ENCODE measurements at places on chromosomes 16 and 17.

- no peak for DNase-seq
These were observed 721.1 kb upstream of the RBFOX1 start for GRCh38 chr16:6611535-6611934.

- no peak for DNase-seq
These were observed 4.3 kb downstream of the TBCD start for GRCh38 chr17:82756166-82756565.

DNA sequence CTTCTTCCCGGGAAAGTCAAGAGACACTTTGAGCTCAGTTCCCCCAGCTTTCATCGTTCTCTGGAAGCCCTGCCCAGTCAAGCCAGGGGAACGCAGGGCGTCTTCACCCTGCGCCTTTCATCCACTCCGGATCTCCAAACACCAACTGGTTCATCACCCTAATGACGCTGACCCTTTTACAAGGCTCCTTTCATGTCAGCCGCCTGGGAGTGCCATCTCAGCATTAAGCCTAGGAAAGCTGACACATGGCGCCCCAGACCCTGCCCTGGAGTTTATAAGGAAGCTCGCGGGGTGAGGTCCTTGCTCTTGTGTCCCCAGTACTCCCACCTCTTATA lies 594 bp upstream of the DNAJC7 start:
- DNase-seq: no peak

- no peak for DNase-seq
These were observed 943 bp downstream of the CNTROB start for GRCh38 chr17:7932949-7933348.

DNA sequence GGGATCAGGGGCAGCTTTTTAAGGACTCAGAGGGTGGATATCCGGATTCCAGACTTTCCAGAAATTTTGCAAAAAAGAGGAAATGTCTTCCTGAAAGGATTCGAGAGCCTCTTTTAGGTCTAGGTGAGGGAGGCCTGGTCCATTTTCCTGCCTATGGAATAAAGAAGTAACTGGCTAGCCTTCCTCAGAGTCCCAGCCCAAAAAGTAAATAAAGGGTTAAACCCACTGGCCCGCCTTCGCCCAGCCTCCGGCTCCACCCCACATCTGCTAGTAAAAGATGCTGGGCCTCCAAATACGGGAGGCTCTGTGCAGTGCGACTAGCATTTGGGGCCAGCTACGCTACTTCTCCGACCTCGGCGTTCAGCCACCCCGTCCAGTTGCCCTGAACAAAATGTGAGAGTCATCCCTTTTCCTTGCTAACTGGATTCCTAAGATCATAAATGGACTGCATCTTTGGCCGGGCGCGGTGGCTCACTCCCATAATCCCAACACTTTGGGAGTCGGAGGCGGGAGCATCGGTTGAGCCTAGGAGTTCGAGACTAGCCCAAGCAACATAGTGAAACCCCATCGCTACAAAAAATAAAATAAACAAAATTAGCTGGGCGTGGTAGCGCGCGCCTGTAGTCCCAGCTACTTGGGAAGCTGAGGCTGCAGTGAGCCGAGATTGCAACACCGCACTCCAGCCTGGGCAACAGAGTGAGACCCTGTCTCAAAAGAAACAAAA lies 824 bp upstream of the MPP2 start:
- DNase-seq: no peak

DNA sequence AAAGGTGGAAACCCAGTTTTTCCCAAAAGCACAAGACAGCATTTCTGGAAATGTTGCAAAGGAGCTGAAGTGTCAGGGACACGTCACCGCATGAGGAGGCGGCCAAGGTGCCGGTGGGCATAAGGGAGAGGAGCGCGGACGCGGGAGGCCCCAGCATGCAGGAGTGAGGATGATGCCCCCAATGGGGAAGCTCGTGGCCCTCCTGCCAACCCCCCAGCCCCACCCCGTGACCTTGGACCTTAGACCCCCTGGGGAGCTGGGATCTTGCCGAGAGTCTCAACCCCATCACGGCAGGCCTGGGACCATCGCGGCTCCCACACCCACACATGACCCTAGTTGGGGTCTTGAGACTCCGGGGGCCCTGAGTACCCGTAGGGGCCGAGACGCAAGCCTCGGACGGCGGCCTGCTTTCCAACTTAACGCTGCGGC lies 119.4 kb upstream of the METRNL start:
- DNase-seq: no peak

DNA sequence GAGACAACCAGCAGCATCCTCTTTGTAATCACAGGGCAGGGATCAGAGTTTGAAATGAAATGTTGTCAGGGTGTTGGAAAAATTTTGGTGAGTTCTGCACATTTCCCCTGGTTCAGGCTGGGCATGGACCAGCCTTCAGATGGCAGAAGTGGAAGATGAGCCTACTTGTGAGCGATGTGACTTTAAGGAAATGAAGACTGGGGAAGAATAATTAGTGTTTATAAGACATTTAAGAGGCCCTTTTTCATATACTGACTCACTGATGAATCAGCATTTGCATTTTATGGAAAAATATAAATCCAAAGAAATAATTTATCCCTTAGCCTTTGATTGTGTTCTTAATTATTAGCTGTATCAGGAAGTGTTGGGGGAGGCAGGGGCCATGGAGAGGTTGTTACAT lies 20.9 kb downstream of the GPR179 start:
- no peak for DNase-seq

DNA sequence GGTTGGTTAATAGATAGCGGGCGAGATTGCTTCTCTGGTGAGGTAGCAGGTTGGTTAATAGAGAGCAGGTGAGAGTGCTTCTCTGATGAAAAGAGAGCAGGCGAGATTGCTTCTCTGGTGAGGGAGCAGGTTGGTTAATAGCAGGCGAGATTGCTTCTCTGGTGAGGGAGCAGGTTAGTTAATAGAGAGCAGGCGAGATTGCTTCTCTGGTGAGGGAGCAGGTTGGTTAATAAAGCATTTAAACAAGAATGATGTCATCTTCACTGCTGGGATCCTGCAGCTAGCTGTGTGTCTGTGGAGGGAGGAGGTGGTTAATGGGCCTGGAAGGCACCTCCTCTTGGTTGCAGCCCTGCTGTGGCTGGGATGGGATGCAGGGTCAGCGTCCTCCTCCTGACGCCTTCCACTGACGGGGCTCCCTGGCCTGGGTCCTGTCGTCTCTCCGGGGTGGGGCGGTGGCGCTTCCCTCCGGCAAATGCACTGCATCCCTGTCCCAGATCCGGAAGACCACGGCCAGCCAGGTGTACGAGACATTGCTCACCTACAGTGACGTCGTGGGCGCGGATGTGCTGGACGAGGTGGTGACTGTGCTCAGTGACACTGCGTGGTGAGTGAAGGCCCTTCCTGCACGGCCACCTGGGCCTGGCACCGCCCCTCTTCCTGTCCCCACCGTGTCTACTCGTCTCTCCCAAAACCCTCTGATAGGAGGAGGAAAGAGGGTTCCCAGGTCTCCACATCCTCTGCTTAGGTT lies 99.2 kb upstream of the ZNF750 start:
- DNase-seq: no peak

GRCh38 chr16:55078699-55079410 lies 148.2 kb downstream of the IRX5 start:
- DNase-seq: no peak

DNA sequence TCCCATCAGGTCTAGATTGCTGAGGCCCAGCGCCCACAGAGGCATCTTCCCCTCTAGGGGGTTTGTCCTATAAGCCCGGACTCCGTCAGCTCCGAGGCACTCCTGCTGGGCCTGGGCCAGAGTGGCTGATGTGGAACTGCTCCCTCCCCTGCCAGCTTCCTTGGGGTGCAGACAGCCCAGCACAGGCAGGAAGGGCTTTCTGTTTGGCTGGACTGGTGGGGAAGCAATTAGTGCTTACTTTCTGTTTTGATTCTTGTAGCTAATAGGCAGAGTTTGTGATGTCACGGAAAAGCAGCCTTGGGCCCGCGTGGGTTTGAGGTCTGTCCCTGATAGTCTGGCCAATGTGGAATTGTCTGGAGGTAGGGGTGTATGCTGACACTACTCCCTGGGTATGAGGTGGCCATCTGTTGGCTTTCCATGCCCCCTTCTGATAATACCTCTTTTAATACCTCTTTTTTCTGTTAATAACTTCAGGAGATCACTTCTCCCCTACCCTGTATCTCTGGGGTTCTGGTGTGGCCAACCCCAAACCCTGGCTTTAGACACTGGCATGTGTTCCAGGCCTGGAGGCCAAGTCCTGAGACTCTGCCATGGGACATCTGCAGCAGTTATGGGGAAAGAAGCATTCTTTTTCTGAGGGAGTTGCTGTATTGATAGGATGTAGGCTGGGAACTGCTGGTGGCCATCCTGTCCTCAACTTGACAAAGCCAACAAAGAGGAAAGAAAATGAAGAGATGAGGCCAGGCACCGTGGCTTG lies 190.9 kb downstream of the RAB11FIP4 start:
- no peak for DNase-seq

GRCh38 chr16:17258848-17259713 lies 211.7 kb downstream of the XYLT1 start:
- DNase-seq: no peak

DNA sequence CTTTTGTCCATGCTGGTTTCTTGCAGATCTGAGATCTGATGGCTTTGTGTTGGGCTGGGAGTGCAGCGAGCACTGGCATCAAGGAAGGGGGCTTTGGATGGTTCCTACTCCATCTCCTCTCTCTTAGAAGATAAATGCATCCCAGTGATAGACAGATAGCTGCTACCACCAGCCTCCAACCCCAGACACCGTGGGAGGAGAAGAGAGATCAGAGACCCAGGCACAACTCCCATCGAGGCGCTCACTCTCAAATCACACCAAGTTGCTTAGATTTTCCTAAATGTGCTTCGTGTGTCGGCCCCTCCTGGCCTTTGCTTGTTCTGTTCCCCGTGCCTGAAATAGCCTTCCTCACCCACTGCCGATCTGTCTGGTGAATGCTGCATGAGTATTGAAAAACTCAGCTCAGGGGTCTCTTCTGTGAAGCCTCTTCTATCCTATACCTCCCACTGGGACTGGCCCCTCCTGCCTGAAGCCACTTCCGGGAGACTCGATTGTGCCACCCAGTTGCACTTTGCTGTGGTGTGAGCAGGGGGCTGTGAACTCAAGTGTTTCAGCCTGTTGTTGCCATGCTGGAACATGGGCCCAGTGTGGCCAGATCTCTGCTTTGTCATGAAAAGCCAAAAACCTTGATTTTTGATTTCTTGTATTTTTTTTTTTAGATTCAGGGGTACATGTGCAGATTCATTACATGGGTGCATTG lies 242.7 kb downstream of the GSG1L start:
- no peak for DNase-seq

DNA sequence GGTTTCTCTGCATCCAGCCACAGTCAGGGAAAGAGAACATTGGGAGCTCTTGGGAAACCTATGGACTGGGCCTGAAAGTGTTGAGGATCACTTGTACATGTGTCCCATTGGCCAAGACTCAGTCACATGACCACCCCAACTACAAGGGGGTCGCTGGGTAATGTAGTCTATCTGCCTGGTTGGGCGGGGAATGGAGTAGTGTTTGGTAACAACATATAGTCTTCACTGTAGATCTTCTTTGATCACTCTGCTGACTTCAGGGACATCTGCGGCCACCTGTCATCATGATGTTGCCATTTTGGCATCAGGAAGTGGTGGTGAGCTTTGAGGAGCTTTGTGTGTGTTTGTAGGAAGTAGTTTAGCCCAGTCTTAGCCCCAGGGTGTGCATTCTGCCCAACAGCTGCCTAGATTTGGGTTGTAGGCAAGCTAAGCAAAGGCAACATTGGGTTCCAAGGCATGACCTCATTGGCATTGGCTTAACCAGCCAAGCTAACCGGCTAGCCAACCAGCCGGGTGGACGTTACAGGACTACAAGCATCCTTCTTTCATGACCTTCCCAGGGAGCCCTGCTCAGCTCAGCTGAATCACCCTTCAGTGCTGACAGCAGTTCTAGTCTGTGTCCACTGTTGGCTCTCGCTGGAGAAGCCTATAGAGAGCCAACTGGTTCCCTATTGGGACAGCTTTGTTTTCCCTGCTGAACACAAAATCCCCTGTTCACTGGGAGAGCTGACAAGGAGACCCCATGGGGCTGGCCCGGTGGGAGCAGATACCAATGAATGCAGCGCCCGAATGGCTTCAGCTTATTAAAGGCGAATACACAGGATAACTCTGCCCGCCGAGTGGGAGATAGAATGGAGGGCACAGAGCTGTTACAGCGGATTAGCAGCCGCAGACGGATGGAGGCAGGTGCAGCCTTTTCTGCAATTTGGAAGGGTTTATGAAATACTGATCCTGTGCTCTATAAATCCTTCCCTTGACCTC lies 178.6 kb downstream of the NTN1 start:
- DNase-seq: no peak

- no peak for DNase-seq
These were observed 264.5 kb downstream of the FTO start for GRCh38 chr16:53968454-53968853.

GRCh38 chr16:50657241-50657640 lies 23.9 kb downstream of the SNX20 start:
- DNase-seq: no peak
